ENCODE measurements at places on chromosomes 4 and X. TPM values are rescaled to one million over a fixed set of nuclear protein-coding genes. Genes with fewer than 3 reads are reported as not detected.
A peak's percentile ranks its signal among the peaks of the same experiment; 100 is the strongest.

- no peaks in the 10 kb centered on the region for H3K27me3 ChIP-seq
- H3K36me3 ChIP-seq = no peaks in the 10 kb centered on the region
- no peaks in the 10 kb centered on the region for H3K4me1 ChIP-seq
- no peak for DNase-seq
Measured at GRCh38 chr4:148827781-148828180, 385.6 kb upstream of the NR3C2 start.

DNA sequence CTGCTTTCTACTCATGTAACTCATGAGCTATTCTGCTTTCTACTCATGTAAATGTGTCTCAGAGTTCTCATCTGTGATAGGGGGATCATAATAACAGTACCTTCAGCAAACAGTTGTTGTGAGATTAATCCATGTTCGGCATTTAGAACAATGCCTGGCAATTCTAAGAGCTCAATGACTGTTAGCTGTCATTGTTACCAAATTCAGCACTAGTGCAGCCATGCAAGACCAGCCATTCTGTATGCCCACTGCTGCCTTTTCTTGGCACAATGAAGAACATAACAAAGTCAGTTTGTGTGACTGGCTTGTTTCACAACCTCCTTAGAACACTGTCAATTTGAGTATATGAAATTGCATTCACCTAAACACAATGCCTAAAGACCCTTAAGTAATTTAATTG lies 163.2 kb downstream of the ANK2 start:
- H3K4me3 ChIP-seq = no peak overlapping the region
- H3K27me3 ChIP-seq = no peaks in the 10 kb centered on the region
- H3K4me1 ChIP-seq = no peaks in the 10 kb centered on the region
- H3K36me3 ChIP-seq = no peaks in the 10 kb centered on the region
- no peak for DNase-seq

GRCh38 chr4:11474146-11474545 lies 45.5 kb upstream of the HS3ST1 start:
- no peak overlapping the region for H3K27ac ChIP-seq
- no peak for DNase-seq
- peaks cover 4% of the 10 kb centered on the region for H3K27me3 ChIP-seq
- H3K36me3 ChIP-seq = peaks cover 8% of the 10 kb centered on the region

DNA sequence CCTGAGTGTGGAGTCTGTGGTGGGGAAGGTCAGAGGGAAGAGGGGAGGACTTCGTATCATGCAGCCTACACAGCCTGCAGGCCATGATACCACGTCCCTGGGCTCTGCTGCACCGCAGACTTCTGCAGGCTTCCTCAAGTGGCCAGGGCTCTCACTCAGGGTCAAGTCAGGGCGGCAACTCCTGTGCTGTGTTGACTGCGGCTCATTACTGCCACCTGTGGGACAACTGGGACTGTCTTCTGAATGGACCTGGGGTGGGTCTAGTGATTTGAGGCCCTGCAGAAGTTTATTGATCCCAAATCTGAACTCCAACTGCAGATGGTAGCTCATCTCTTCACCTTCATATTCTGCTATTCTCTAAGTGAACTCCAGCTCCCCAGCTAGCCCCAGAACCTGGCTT lies 167.1 kb downstream of the NSUN7 start:
- peaks cover 5% of the 10 kb centered on the region for H3K27me3 ChIP-seq
- peak; percentile 73 for DNase-seq
- no peak overlapping the region for H3K4me3 ChIP-seq
- peaks cover 26% of the 10 kb centered on the region for H3K4me1 ChIP-seq

GRCh38 chr4:163166041-163166579 lies 580 bp downstream of the NAF1 start:
- H3K4me3 ChIP-seq = peak overlapping the region; percentile 75
- DNase-seq = peak; percentile 71
- peaks cover 36% of the 10 kb centered on the region for H3K36me3 ChIP-seq
- H3K4me1 ChIP-seq = peaks cover 41% of the 10 kb centered on the region
- H3K27ac ChIP-seq = peak overlapping the region; percentile 93

DNA sequence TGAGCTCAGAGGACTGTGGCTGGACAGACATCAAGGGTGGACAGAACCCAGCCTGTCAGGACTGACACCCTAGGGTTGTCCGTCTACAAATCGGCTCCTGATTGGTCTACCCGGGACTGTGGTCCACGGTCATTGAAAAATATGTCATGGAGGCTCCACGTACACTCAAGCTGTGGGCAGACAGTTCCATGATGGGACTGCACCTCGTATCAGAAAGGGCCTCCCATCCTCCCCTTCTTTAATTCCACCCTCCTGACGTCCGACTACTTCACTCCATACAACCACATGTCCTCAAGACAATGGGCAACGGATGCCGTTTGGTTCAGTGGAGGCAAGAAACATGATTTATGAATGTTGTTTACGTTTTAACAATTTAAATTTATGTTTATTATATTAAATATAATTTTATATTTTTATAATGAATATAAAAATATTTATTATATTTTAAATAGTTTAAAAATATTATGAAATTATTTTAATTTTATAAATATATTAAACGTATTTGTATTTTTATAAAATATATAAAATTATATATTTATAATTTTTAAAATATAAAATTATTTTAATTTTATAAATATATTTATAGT lies 58.0 kb upstream of the SHOX start:
- H3K36me3 ChIP-seq = no peaks in the 10 kb centered on the region
- H3K4me1 ChIP-seq = no peaks in the 10 kb centered on the region
- H3K27me3 ChIP-seq = no peaks in the 10 kb centered on the region
- DNase-seq = peak; percentile 12

DNA sequence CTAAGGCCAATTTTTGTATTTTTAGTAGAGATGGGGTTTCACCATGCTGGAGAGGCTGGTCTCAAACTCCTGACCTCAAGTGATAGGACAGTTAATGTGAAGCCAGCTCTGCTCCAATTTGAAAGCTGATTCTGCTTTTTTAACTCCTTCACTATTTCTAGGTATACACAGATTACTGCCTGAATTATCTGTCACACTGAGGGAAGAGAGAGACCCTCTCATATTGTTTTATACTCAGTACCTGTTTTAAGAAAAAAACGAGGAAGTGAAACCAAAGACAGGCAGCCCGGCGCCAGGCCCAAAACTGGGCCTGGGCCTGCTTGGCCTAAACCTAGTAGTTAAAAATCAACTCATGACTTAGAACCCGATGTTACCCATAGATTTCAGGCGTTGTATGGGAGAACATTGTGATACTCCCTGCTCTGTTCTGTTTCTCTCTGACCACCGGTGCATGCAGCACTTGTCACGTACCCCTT lies 1601.5 kb upstream of the PCDH10 start:
- H3K36me3 ChIP-seq = no peaks in the 10 kb centered on the region
- DNase-seq = no peak
- H3K27me3 ChIP-seq = no peaks in the 10 kb centered on the region
- no peak overlapping the region for H3K27ac ChIP-seq

- peaks cover 9% of the 10 kb centered on the region for H3K4me1 ChIP-seq
- no peak for DNase-seq
- H3K4me3 ChIP-seq = no peak overlapping the region
- H3K27me3 ChIP-seq = no peaks in the 10 kb centered on the region
Measured at GRCh38 chrX:151419782-151420181, 22.8 kb downstream of the VMA21 start.

DNA sequence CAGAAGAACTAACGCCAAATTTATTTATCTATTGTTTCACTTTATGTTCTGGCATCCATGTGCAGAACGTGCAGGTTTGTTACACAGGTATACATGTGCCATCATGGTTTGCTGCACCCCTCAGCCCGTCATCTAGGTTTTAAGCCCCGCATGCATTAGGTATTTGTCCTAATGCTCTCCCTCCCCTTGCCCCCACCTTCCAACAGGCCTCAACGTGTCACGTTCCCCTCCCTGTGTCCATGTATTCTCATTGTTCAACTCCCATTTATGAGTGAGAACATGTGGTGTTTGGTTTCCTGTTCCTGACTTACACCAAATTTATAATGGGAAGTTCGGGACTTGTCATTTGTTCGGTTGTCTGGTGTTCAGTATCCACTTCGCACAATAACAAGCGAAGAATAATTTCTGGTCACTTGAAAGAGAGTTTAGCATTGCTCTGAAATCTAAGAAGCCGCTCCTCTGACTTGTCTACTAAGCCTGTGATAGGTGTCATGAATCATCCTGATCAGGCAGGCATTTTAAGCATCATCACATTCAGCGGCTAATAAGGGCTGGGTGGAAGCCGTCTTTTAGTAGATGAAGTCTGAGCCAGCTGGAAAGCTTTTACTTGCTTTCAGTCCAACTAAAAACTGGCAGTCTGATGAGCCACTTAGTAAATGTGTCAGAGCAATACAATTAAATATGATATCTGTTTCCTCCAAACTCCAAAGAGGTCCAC lies 1065.7 kb upstream of the PABPC4L start:
- no peak for DNase-seq
- no peaks in the 10 kb centered on the region for H3K4me1 ChIP-seq
- no peaks in the 10 kb centered on the region for H3K36me3 ChIP-seq
- no peak overlapping the region for H3K4me3 ChIP-seq
- H3K27me3 ChIP-seq = no peaks in the 10 kb centered on the region

- DNase-seq = no peak
- no peak overlapping the region for H3K4me3 ChIP-seq
- no peaks in the 10 kb centered on the region for H3K36me3 ChIP-seq
- H3K4me1 ChIP-seq = no peaks in the 10 kb centered on the region
- H3K27me3 ChIP-seq = no peaks in the 10 kb centered on the region
Measured at GRCh38 chr4:126470862-126471261, 1156.1 kb downstream of the FAT4 start.

GRCh38 chr4:40423735-40424134 lies 88.6 kb downstream of the CHRNA9 start:
- no peak overlapping the region for H3K4me3 ChIP-seq
- H3K27ac ChIP-seq = no peak overlapping the region
- no peak for DNase-seq
- no peaks in the 10 kb centered on the region for H3K36me3 ChIP-seq

DNA sequence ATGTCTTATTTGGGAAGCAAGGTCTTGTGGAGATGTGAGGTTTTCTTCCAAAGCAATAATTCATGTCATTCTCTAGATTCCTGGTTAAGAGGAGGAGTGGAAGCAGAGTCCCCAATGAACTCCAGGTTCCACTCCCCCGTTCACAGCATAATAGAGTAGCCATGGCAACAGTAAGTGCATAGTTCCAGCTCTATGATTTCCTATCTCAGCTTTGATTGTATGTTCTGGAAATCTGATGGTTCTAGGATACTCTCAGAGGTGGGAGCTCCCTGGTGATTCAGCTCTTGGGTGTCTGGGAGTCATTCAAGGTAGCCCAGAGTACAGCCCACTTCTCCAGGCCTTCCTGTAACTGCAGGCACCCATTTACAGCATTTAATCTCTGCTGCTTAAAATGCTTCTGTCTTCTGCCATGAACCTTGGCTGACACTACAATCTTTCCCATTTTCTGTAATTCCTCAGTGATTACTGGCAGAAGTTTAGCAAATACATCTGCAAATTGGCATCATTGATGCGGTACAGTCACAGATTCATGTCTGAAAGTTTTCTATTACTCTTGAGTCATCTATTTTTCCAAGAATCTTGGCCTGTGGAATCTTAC lies 242.0 kb downstream of the MAPK10 start:
- DNase-seq = no peak
- no peaks in the 10 kb centered on the region for H3K4me1 ChIP-seq
- H3K36me3 ChIP-seq = no peaks in the 10 kb centered on the region

- no peak overlapping the region for H3K4me3 ChIP-seq
- DNase-seq = no peak
- H3K27ac ChIP-seq = no peak overlapping the region
- H3K4me1 ChIP-seq = no peaks in the 10 kb centered on the region
Measured at GRCh38 chrX:39519030-39519488, 578.7 kb downstream of the BCOR start.

- no peak for DNase-seq
- H3K27ac ChIP-seq = no peak overlapping the region
- no peaks in the 10 kb centered on the region for H3K4me1 ChIP-seq
- H3K27me3 ChIP-seq = no peaks in the 10 kb centered on the region
Measured at GRCh38 chr4:118974758-118975157, 86.1 kb downstream of the SYNPO2 start.

DNA sequence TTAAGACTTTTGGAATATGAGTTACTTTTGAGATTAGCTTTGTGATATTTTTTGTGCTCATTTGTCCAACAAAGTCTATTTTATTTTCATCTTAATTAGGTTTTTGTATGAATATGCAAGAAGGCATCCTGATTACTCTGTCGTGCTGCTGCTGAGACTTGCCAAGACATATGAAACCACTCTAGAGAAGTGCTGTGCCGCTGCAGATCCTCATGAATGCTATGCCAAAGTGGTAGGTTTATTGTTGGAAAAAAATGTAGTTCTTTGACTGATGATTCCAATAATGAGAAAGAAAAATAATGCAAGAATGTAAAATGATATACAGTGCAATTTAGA lies 10.8 kb downstream of the ALB start:
- H3K4me1 ChIP-seq = no peaks in the 10 kb centered on the region
- no peaks in the 10 kb centered on the region for H3K36me3 ChIP-seq
- no peak overlapping the region for H3K27ac ChIP-seq
- H3K27me3 ChIP-seq = no peaks in the 10 kb centered on the region
- no peak for DNase-seq

DNA sequence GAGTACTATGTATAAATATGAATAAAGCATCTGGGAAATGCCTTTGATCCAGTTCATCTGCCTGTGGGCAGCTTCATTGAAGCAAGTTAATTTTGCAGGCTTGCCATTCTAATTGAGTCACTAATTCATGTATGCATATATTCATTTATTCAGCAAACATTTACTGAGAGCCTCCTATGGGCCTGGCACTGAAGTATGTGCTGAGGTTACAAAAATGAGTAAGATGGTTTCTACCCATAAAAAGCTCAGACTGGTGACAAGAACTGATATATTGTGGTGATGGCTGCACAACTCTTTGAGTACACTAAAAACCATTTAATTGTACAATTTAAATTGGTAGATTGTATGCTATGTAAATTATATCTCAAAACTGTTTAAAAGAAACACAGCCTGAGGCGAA lies 1.1 kb upstream of the MRPL1 start:
- peaks cover 62% of the 10 kb centered on the region for H3K4me1 ChIP-seq
- H3K36me3 ChIP-seq = peaks cover 22% of the 10 kb centered on the region
- peak overlapping the region; percentile 86 for H3K4me3 ChIP-seq
- peak overlapping the region; percentile 99 for H3K27ac ChIP-seq
- H3K27me3 ChIP-seq = peaks cover 4% of the 10 kb centered on the region

DNA sequence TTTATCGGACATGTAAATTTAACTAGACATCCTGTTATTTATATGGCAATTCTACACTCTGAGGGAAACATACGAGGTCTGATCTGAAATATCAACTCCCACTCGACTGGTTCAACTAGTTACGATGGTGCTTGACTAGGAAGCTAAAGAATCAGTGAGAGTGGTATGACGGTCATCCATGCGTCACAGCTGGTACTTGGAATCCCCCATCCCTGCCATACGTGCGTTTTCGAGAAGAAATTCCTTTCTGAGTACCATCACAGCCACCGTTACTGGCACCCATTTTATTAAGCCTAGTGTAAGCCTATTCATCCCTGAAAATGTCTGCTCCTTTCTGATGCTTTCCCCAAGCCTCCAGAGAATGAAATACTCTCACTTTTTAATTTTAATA lies 695 bp upstream of the PIGA start:
- peaks cover 4% of the 10 kb centered on the region for H3K36me3 ChIP-seq
- peaks cover 13% of the 10 kb centered on the region for H3K4me1 ChIP-seq
- H3K27ac ChIP-seq = peak overlapping the region; percentile 85
- H3K27me3 ChIP-seq = peaks cover 2% of the 10 kb centered on the region
- DNase-seq = peak; percentile 72

- H3K4me1 ChIP-seq = peaks cover 20% of the 10 kb centered on the region
- H3K36me3 ChIP-seq = peaks cover 18% of the 10 kb centered on the region
- no peak overlapping the region for H3K4me3 ChIP-seq
- H3K27me3 ChIP-seq = no peaks in the 10 kb centered on the region
- DNase-seq = no peak
Measured at GRCh38 chrX:24207826-24208225, 58.3 kb downstream of the ZFX start.

CRLF2 gene
- total RNA-seq = 1.3 TPM

IL2 gene
- 164 TPM for total RNA-seq

Measured in activated CD4-positive, alpha-beta memory T cell treated with anti-CD3 and anti-CD28 coated beads for 36 hours (primary cell).